ENCODE measurements at places on chromosomes 3 and 15.

- no peak for DNase-seq
Observed at GRCh38 chr15:79376383-79376782, 55.8 kb upstream of the MINAR1 start.

DNA sequence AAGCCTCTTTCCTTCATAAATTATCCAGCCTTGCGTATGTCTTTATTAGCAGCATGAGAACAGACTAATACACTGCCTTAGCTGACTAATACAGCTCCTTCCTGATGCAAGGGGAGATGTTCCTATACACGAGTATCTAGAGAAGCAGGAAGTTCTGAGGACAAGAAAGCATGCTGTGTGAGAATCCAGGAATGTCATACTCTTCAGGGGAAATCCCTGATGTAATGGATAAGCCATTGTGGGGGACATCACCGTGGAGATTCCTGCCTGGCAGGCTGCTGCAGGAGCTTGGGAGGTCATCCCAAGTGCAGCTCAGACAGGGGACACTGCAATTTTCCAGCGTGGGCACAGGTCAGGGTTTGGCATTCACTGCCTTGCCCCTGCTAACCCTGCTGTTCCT lies 476.9 kb downstream of the NR2F2 start:
- no peak for DNase-seq

- DNase-seq: no peak
Observed at GRCh38 chr3:52406791-52407510, 38.0 kb downstream of the SEMA3G start.

- peak; percentile 49 for DNase-seq
Observed at GRCh38 chr3:43872301-43872700, 181.6 kb downstream of the ABHD5 start.

DNA sequence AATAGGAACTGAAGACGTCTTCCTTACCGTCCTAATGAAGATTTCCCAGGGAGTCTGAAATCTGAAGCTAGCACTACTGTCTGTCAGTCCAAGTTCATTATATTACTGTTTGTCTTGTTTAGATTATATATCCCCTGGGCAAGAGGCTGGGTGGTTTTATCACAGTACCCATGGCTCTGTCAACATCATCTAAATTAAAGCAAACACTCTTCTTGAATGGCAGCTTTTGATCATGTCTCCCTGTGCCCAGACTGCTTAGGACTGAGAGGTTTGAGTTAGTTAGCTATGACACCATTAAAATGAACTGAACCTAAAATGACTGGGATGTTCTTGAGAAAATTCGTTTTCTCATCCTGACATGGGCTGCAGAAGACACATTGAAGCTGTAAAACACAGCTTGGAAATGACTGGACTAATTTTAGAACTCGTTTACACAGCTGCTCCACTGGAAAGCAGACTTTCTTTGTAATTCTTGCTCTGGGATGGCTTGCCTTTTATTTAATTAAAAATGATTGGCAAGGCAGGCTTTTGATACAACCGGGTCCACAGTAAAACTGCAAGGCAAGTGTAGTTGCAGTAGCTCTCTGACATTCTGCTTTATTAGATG lies 243.5 kb downstream of the MFSD1 start:
- DNase-seq: no peak

DNA sequence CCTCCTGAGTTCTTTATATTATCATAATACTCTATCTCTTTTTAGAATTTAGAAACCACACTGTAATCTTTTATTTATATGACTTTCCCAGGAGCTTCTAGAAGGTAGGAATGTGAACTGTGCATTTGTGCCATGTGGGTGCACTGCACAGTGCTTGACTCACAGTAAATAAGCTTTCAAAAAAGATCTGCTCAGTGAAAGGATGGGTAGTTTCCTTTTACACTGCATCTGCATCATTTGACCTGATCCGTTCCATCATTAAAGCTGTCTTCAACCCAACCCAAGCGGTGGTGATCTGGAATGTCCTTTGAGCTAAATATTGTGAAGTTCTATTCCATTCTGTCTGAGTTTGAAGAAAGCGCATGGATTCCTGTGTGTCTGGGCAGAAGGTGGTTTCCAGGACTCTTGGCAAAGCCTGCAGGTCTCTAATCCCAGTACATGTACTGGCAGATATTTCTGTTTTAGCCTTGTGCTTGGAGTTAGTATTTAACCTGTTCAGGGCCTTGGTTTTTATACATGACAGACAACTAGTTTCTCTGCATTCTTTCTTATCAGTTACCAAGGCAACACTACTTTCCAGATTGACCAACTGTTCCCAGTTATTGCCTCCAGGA lies 96.7 kb downstream of the DHX30 start:
- no peak for DNase-seq

- DNase-seq: no peak
Observed at GRCh38 chr15:61205346-61205921, 23.7 kb downstream of the RORA start.

GRCh38 chr3:178434206-178434805 lies 101.9 kb upstream of the KCNMB2 start:
- DNase-seq: no peak

DNA sequence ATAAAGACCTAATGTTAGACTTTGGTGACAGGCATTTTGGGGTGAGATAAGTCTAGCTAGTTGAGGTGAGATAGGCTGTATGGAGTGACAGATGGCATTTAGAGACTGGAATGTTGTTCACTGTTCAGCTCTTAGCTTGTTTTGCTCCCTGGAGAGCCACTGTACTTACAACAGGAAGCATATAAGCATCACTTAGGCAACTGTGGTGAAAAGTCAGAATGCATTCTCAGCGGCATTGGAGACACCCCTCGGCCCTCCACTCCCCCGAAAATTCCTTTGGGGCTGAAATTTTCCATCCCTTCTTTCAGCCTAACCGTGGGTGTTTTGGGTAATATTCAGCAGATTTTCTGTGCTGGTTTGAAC lies 73.4 kb downstream of the SLCO3A1 start:
- DNase-seq: no peak
